Stimulated activated CD4-positive, alpha-beta T cell treated with anti-CD3 and anti-CD28 coated beads, Interleukin-4, amount 100 ng/mL, for 4 hours (primary cell): ENCODE measurements at places on chromosomes 6 and 20.

- peak; percentile 13 for DNase-seq
Observed at GRCh38 chr6:34115403-34115795, 30.5 kb downstream of the GRM4 start.

DNA sequence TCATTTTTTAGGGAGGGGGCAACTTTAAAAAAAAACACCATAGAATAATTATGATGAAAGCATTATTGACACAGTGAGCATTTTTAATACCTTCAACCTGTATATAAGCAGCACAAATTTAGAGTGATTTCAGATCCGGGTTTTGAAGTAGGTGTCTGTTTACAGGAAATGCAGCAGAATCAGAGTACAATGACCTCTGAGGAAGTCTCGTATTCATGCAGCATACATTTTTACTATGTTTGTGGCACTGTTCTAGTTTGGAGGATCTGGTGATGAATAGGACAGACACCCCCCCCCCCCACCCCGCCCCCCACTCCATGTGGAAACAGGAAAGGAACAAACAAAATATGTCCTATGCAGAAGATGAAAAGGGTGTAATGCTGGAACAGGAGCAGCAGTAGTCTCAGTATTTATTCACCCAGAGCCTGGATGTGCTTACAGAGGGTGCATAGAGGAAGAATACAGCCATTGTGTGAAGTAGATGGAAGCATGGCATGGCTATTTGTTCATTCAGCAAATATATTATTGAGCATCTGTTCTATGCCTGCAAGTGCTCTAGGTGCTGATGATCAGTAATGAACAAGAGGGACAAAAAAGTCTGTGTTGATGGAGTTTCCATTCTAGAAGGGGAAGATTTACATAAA lies 19.7 kb downstream of the VAPB start:
- DNase-seq: no peak

GRCh38 chr20:38723017-38723847 lies 1.1 kb upstream of the SLC32A1 start:
- no peak for DNase-seq

GRCh38 chr6:54070025-54070424 lies 41.2 kb upstream of the MLIP start:
- DNase-seq: no peak

- no peak for DNase-seq
Observed at GRCh38 chr20:4730780-4731179, 9.1 kb downstream of the PRND start.

- no peak for DNase-seq
Observed at GRCh38 chr6:78530208-78530607, 337.1 kb upstream of the IRAK1BP1 start.

- no peak for DNase-seq
Observed at GRCh38 chr6:149423964-149424440, 23.9 kb downstream of the SUMO4 start.

GRCh38 chr6:169473663-169474062 lies 220.0 kb upstream of the THBS2 start:
- no peak for DNase-seq

- no peak for DNase-seq
Observed at GRCh38 chr6:93307505-93308409, 111.6 kb downstream of the EPHA7 start.

- DNase-seq: no peak
Observed at GRCh38 chr20:40265825-40266533, 423.1 kb downstream of the MAFB start.

GRCh38 chr6:26554697-26555504 lies 16.7 kb downstream of the HMGN4 start:
- peak; percentile 67 for DNase-seq

DNA sequence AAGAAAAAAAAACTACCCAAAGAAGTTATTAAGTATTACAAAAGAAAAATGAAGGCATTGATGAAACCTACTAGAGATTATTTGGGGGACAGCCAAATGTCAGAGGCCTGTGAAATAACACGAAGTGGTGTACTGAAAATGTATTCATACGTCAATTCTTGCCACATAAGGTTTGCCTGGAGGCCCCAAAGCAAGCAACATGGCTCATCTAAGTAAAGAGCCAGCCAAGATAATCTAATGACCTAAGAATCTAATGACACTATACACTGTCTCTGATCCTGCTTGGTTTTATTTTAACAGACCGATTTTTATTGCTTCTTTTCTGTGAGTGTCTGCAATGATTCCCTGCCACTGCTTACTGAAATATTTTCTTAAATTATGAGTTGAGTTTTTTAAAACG lies 34.7 kb downstream of the FILIP1 start:
- no peak for DNase-seq

DNA sequence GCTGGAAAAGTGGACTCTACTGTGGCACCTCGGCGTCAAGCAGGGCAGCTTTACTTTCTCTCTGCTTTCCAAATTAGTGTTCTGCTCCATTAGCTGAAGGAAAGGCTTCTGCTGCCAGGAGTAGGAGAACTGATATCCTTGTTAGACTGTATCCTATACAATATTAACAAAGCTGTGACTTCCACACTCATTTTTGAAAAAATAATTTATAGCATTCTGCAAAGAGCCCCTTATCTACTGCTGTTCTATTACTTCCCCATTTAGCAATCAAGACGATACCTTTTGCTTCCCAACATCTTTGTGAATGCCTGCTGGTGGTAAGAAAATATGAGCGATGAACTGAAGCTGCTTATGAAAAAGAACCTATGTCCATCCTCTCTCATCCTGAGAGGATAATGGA lies 151.1 kb downstream of the UBE3D start:
- no peak for DNase-seq

- DNase-seq: no peak
Observed at GRCh38 chr6:4905826-4906225, 98.0 kb downstream of the RPP40 start.

DNA sequence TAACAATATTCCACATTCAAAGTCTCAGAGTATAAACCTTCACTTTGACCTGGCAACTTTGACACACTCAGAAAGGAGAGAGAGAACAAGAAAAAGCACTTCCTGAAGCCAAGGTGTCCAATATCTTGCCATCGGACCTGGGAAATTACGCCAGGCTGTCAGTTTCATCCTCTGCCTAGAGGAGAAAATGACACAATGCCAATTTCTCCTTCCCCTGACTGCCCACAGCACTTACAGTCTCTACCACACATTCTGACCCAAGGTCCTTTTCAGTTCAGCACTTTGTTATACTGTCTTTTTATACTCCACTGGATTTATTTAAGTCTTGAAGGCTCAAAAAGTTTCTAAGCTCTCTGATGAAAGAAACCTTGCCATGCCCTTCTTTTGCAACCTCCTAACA lies 250.4 kb downstream of the GMPR start:
- DNase-seq: no peak

DNA sequence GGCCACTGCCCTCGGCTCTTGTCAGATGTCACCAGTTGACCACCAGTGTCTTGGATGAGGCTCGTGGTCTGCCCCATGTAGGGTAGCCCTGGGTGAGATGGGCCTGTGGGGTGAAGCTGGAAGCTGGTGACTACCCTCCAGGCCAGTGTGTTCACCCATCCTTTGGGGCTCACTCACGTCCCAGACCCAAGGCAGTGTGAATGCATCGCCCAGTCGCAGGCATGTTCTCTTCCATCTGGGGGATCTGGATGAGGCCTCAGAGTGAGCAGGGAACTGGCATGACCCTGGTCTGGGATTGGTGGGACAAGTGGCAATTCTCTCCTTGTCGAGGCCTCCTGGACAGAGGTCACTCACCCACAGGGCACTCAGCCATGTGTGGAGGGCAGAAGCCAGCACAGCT lies 120.1 kb upstream of the PHACTR3 start:
- no peak for DNase-seq

DNA sequence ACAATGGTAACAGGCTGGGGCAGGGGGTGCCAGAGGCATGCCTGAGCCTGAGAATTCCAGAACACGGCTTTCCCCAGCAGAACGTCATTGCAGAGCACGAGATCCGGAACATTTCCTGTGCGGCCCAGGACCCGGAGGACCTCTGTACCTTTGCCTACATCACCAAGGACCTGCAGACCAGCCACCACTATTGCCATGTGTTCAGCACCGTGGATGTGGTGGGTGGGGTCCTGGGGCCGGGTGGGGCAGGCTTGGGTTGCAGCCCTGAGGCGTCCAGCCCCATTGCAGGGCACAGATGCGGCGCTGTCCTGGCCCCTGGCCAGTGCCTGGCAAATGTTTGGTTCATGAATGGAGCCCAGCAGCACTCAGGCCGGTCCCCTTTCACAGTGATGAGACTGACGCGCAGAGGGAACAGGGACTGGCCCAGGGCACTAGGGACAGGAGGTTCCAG lies 57.1 kb downstream of the TCP11 start:
- no peak for DNase-seq

DNA sequence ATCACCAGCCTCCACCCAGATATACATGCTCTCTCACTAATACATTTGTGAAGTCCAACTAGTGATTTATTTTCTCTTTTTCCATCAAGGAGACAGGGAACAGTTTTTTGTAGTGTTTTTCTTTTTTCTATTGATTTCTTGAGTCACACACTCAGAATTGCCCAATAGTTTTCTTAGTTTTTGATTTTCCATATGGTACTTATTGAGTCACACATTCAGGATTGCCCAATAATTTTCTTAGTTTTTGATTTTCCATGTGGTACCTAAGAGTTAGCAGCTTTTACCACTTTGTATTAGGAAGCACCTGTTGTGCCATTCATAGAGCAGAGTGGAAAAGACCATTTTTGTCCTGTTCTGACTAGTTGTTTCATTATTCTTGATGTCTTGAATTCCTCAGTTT lies 1268.8 kb downstream of the EPHA7 start:
- no peak for DNase-seq

- DNase-seq: no peak
Observed at GRCh38 chr20:62745952-62746288, 37.3 kb downstream of the NTSR1 start.

DNA sequence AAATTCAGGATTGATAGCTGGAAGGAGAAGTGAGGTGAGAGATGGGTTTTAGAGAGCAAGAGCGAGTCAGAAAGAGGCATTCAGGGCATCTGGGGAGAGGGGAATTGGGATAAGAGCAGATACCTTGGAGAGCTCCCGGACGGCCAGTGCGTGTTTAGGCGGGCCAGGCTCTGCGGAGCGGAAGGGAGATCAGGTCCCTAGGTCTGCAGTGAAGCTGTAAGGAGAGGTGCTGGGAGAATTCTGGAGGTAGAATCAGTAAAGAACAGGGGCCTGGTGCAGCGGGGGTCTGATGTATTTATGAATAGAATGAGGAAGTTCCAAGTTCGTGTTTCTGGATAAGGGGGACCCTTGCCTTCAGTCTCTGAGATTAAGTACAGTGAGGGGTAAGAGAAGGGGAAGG lies 47.4 kb upstream of the FAM83D start:
- DNase-seq: no peak

GRCh38 chr20:63544958-63545516 lies 2.5 kb downstream of the SRMS start:
- no peak for DNase-seq

GRCh38 chr6:95599706-95600105 lies 22.4 kb downstream of the MANEA start:
- no peak for DNase-seq

DNA sequence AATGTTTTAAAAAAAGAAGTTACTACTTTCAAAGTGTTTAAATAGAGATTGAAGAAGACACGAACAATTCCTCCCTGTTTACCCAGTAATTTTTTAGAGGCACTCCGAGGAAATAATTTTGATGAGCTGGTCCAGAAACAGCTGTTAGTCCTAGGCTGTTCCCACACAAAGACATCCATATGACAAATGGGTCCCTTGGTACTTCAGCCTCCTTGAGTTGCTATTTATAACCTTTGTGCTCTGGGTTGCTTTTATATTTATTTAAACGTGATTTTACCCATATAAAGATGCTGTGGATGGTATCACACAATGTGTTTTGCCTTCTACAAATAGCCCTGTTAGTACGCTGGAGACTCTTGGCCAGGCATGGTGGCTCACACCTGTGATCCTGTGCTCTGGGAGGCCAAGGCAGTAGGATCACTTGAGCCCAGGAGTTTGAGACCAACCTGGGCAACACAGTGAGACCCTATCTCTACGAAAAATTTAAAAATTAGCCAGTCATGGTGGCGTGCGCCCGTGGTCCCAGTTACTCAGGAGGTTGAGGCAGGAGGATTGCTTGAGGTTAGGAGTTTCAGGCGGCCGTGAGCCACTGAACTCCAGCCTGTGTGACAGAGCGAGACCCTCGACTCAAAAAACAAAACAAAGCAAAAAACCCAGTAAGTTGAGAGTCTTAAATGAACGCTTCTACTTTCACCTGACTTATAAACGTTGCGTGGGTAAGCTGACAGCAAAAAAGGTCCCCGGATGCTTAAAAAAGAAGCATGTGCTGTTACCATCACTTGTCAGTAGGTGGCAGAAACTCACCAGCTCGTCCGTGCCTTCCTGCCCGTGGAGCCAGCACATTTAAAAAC lies 56.9 kb upstream of the ARMH2 start:
- peak; percentile 69 for DNase-seq

DNA sequence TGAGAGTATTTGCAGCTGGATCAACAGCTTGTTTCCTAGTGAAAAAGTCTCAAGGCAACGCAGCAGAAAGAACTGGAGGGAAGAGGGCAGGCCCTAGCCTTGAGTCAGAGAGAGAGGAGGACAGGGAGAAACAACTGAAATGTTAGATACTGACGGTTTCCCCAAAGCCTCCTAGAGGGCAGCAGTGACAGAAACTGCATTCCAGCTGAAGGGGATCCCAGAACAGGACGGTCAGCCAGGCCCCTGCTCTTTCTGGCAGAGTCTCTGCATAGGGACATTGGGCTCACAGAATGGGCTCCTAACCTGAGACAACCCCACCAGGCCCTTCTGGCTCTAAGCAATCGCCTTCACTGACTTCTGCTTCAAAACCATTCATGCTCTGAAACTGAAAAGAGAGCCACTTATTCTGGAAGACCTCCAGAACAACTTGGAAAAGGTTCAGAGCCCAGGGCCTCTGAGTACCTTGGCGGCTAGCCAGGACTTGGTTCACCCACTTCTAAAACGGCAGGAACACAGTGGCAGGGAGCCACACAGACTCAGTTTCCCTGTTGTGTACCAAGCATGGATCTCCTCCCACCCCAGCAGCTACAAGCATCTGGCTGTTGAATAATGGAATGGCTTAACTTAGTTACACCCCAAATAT lies 72.9 kb downstream of the PSMB1 start:
- no peak for DNase-seq

DNA sequence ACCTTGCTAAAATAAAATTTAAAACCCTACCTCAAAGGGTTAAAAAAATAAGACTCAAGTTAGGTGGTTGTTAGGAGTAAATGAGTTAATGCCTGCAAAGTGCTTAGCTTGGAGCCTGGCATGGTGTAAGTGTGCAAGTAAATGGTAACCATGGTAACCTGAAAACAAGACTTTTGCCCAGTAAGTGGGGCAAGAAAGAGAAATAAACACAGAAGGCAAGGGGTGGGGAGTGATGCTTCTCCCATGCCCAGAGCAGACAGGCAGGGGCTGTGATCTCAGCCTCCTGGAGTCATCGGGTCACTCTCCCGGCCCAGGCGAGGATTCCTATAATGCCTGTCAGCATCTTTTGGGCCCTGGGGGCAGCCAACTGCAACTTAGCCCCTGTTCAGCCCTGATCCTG lies 59.2 kb upstream of the SLC32A1 start:
- DNase-seq: no peak

DNA sequence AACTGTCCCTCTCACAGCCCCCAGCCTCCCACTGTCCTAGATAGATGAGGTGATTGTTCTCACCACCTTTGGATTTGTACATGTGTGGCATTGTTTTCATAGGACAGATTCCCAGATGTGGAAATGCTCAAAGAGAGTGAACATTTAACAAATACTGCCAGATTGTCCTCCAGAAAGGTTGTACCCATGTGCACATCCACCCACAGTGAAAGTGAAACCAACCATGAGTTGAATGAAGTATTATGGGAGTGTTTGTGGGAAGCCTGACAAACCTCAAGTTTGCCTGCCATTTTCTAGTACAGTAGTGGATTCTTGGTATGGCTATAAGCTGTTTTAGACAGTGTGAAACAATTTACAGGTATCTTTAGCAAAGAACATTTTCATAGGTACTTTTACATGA lies 42.7 kb downstream of the ANKRD6 start:
- no peak for DNase-seq
